ENCODE measurements at places on chromosomes 7 and 10.

DNA sequence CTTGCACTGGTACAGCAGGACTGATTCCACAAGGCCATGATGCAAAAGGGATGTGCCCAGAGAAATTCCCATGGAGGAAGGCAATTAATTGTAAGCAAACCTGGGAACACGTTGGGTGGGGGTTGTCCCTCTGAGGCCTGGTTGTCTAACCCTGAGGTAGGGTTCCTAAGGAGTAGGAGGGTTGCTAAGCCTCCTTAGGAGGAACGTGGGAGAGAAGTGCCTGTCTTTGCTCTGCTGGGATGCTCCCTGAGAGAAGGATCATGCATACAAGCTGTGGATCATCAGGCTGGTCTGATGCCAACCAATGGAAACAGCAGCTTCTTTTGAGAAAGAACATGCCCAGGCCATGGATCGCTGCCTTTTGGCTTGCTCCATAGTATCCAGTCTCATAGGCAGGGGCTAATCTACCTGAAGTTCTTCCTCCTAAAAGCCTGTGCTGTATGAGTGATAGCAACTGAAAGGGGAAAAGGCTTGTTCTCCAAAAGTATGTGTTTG, 203.7 kb upstream of the NPVF start:
- no peak for DNase-seq

DNA sequence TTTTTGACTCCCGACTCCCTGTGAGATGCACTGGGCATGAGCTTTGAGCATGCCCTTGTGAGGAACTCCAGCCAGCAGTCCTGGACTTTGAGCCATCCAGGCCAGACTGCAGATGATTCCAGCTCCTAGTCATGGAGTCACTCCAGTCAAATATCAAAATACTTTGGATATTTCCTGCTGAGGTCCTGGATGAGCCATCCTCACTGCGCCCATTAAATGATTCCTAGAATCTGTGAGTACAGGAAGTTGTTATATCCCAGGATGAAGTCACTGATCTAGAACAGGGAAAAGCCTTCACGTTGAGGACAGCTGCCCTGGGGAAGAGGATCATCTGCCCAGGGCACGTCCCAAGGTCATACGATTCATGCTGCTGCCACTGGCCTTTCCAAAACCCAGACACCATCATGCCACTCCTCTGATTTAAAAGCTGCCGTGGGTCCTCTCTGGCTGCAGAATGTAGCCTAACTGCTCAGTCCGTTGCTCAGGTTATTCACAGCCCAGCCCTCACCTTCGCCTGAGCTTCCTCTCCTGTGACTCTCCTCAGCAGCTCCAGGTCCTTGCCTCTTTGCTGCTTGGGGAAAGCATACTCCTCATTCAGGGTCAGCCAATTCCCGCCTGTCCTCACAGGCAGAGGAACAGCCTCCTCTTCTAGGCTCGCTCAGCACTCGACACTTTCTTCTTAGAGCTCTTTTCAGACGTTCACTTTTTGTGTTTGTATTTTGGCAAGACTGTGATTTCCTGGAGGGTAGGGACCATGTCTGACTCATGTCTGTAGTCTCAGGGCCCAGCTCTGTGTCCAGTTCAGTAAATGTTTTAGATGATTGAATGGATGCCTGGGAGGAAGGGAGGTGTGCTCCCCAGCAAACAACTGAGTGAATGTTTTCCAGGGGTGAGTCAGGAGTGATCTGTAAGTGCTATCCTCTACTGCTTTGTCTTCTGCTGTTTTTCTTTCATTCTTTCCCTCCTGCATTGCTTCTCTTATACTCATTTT, 157.8 kb downstream of the SNX10 start:
- no peak for DNase-seq

DNA sequence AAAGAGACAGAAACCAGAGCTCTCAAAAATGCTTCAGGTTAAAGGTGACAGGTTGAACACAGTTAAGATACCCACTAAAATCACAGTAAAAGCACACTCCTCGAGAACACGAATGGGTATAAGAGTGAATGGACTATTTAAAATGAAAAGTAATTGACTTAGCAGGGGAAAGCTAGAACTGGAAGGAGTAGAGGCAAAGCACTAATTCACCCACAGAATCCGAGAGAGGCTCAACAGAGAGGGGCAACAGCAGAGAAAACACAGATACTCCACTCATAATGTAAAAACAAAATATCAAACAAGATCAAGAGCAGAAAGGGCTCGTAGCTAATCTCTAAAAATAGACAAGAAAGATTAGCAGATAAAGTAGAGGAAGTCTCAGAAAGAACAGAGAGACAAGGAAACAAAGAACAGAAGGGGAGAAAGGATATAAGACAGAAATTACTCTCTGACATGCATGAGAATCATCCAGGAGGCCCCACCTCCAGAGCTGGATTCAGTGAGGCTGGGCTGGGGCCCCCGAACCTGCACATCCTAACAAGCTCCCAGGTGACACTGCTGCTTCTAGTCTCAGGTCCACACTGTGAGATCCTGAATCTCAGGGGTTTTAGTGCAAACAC, 117.6 kb downstream of the GALNT11 start:
- no peak for DNase-seq

GRCh38 chr7:29445736-29446135, 117.9 kb upstream of the PRR15 start:
- no peak for DNase-seq

GRCh38 chr7:24499871-24500270, 73.4 kb upstream of the PALS2 start:
- DNase-seq = no peak

GRCh38 chr7:2353113-2353935, 1.3 kb upstream of the EIF3B start:
- no peak for DNase-seq

DNA sequence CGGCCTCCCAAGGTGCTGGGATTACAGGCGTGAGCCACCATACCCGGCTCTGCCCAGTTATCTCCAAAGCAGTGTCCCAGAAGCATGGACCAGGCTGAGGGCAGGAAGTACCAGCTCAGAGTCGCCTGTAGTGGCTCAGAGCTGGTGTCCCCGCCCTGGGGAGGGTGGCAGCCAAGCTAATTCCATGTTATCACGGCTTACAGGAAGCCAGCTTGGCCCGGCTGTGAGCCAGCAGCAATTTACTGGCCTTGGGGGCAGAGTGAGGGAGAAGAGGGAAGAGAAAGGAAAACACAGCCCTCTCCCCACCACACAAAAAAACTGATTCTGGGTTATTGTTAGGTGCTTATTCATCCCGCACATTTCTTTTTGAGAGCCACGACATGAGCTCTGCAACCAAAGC, 88.1 kb downstream of the HIP1 start:
- DNase-seq = no peak

GRCh38 chr7:79911420-79911819, 223.2 kb upstream of the GNAI1 start:
- no peak for DNase-seq

DNA sequence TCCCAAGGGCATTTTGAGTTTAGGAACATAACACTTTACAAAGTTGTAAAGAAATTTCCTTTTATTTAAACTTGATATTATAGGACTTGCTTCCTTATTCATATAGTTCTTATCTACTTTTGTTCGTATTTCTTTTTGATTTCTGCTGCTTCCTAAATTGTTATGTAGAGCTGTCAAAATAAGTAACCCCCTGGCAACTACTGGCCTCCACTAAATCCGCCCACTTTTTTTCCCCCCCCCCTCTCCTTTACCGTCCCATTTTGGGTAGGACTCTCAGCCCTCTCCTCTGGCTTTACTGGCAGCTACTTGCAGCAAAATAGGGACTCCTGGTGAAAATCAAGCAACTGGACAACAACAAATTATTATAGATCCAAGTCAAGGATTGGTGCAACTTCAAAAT, 1.1 kb downstream of the SP4 start:
- DNase-seq = no peak

DNA sequence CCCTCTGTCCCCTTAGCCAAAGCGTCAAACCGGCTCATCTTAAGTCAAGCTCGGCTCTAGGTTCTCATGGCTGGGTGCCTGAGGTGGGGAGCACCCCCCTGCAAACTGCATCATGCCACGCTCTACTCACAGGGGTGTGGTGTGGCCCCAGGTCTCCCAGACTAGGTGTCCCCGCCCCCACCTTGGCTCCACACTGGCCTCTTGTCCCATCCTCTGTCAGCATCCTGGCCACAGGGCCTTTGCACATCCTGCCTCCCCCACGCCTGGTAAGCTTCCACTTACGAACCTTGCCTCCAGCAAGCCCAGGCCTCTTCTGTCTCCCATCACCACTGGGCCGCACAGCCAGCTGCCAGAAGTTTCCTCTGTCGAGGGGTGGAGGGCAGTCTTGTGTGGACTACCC, 20.2 kb upstream of the GRIFIN start:
- no peak for DNase-seq

- DNase-seq = no peak
Observed at GRCh38 chr7:54663186-54663585, 95.8 kb downstream of the SEC61G start.

DNA sequence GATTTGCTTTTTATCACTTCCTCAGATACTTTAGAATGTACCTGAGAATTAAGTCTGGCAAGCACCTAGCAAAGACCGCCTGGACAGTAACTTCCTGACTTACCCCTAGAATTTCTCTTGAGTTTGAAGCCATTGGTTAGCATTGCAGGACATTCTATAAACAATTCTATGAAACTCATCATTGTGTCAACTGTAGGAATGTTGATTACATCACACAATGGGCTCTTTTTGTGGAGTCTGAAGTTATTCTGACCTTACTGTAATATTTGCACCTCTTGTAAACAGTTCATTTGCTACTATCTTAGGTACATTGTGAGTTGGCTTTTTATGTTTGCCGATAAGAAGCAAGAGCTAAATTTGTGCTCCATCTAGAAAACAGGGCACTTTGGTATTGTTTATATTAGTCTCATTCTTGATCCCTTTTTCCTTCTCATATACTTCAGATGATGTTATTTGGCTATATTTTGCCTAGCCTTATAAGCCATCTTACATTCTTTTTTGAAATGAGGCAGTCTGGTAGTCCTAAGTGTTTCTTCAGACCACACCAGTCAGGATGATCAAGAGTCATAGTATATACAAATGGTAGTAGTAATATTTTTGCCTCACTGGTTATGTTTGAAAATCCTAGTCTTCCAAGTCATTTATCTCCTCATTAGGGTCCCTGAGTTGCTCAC, 52.4 kb downstream of the CASD1 start:
- DNase-seq = no peak

- DNase-seq = no peak
Observed at GRCh38 chr10:111999915-112000302, 183.7 kb downstream of the GPAM start.

- no peak for DNase-seq
Observed at GRCh38 chr10:123129618-123130271, 6.0 kb upstream of the HMX3 start.

DNA sequence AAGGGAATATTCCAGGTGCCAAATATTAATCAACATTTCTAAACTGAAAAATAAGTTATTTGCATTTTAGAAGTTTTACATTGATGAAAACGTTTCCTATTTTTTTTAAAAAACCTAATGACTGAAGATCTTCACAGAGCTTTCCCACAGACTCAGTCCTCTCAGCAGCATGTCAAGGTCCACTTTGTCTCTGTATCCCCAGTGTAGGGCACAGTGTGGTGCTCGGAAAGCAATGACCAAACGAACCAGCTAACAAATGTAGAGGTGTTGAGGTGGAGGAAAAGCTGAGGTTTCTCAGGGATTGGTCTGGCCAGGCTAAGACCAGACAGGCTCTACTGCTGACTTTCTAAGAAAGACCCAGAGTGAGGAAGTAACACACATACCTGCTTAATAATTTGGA, 202.2 kb upstream of the CDCA7L start:
- DNase-seq = no peak

GRCh38 chr7:131027287-131027773, 293.3 kb upstream of the KLF14 start:
- no peak for DNase-seq

DNA sequence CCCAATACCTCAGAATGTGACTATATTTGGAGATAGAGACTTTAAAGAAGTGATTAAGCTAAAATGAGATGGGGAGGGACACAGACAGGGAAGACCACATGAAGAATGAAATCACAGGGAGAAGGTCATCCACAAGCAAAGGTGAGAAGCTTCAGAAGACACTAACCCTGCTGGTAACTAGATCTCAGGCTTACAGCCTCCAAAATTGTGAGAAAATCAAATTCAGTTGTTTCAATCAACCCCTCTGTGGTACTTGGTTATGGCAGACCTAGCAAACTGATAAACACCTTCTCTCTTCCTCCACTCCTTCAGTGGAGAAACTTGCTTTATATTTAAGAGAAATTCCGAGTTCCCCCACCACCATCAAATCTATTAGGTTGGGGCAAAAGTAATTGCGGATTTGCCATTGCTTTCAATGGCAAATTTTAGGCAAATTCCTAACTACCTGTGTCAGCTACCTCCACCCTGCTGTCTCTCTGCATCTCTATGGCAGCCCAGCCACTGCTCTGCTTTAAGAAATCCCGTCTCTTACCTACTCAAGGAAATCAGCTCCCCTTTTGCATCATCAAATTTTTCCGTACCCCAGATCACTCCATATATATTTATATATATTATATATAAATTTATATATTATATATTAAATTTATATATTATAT, 38.2 kb downstream of the SEMA3E start:
- DNase-seq = no peak

DNA sequence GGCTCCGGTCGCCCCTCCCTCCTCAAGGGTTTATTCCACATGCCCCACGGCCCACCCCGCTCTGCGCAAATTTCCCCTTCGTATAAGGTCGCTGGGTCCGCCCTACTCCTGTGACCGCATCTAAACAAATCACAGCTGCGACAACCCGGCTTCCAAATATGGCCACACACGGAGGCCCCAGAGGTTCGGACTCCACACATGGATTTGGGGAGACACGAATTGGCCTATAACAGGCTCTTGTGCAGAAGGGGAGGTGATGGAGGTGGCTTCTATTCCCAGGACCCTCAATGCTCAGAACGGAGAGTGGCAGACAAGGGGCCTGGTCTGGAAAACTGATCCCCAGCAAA, 90.1 kb downstream of the FOXL3 start:
- no peak for DNase-seq

DNA sequence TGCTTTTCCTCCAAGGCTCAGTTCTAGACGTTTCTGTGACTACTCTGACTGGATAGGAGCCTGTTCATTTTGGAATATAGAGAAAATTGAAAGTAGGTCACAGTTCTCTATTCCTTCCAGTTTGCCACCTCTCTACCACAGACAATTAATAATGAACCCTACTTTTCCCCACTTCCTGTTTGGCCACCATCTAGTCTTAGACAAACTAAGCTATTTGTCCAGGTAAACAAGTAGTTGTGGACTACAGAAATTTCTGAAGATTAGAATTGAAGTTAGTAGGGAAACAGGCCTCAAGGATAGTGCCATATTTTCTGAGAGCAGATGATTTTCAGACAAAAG, 87.0 kb downstream of the AUTS2 start:
- DNase-seq = no peak

DNA sequence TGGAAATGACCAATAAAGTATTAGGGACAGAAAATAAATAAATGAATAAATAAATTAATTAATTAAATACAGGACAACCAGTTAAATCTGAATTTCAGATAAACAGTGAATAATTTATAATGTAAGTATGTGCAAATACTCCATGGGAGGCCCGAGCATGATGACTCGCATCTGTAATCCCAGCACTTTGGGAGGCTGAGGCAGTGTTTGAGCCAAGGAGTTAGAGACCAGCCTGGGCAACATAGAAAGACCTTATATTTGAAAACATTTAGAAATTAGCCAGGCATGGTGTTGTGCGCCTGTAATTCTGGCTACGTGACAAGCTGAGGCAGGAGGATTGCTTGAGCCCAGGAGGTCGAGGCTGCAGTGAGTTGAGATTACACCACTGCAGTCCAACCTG, 123.7 kb downstream of the CUL2 start:
- no peak for DNase-seq

Measured in activated naive CD4-positive, alpha-beta T cell (primary cell).